Progenitor cell of endocrine pancreas (in vitro differentiated cells): ENCODE measurements at places on chromosomes 11 and 22. TPM values are rescaled to one million over a fixed set of nuclear protein-coding genes. Genes with fewer than 3 reads are reported as not detected.

- DNase-seq: no peak
Measured at GRCh38 chr22:28222976-28223745, 304.1 kb upstream of the PITPNB start.

- DNase-seq: no peak
Measured at GRCh38 chr11:109547356-109548027, 125.5 kb downstream of the C11orf87 start.

DNA sequence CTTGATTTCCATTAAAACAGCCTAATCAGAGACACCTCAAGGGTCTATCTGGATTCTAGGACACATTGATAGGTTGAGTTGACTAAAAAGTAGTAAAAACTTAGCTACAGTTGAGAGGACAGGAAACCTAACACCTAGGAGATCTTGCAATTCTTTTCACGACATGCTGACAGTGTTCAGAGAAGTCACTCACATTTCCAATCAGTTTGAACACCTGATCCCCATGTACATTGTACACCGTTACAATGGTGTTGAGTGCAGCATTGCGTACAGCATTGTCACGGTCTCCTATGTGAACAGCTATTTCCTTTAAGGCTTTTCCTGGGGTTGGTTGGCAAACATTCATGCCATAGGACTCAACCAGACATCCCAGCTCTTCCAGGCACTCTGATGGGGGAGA is 42.8 kb downstream of the F2 start:
- DNase-seq: no peak

DNA sequence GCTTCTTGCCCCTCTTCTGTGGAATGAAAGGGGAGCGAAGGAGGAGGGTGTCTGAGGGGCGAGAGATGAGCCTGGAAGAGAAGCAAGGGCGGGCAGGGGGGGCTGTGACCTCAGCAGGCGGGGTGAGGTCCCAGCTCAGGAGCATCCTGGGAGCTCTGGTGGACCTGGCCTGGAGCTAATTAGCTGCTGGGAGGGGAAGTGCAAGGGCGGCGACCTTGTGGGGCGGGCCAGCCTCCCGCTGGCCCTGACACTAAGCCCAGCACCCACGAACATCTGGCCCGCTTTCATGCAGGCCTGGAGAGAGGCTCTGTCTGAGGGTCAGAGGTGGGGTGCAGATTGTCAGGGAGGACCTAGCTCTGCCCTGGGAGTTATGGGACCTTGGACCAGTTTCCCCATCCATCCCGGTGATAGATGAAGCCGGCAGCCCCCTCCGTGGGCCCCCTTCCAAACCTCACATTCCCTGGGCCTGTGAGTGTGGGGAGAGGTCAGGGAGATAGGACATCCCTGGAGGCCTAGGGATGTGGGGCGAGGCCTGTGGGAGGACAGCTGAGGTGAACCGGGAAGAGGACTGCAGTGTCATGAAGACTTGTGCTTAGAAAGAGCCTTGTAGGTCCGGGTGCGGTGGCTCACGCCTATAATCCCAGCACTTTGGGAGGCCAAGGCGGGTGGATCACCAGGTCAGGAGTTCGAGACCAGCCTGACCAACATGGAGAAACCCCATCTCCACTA is 28.5 kb upstream of the CD82 start:
- no peak for DNase-seq

GRCh38 chr11:2687782-2688191 is 12.0 kb downstream of the KCNQ1OT1 start:
- DNase-seq: no peak

- no peak for DNase-seq
Measured at GRCh38 chr11:1699771-1700170, 2.8 kb downstream of the KRTAP5-6 start.

DNA sequence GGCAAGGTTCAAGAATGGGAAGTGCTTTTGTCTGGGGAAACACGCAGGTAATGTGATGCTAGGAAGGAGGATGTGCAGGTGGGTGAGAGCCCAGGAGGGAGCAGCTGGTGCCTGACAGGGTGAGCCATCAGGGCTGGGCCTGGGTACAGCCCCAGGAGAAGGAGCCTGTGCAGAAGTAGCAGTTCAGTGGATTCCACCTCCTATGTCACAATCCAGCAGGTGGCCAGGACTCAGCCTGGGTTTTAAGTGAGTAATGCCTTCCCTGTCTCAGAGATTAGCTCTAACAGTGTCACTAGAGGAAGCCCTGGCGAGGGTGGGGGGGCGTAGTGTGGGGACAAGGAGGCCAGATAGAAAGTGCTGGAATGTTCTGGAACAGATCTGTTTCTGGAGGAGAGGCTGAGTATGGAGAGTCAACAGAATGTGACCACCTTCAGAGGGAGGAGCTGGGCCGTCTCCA is 8.1 kb downstream of the RIC8A start:
- DNase-seq: no peak

GRCh38 chr11:116847612-116848011 is 10.2 kb upstream of the APOA1 start:
- DNase-seq: no peak

DNA sequence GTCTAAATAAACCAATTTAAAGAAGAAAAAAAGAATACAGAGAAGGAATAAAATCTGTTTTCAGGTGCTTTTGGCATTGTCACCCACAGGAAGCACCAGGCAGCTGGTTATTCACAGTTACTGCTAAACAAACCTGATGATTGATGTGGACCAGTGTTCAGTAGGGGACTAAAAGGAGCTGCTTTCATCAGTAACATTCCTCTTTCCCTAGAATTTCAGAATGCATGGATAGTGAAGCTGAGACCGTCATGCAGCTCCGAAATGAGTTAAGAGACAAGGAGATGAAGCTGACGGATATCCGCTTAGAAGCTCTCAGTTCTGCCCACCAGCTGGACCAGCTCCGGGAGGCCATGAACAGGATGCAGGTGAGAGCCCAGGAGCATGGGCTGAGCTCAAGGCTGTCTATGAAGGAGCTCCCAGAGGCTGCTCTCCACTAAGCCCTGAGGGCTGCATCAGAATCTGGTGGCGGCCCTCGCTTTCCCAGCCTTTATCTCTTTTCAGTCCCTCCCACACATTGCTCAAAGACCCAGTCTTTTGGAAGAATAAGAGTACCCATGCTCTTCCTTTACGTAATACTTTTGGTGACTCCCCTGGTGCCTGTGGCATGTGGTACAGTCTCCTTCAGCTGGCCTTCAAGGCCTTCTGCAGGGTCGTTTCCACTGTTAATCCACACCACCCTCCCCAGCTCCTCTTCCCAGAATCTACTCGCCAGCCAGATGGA is 69.5 kb downstream of the DBX1 start:
- no peak for DNase-seq

SSH3 gene
- total RNA-seq: 48.9 and 56.9 TPM in 2 replicates

UBASH3B gene
- 2.4 and 4.9 TPM in 2 replicates for total RNA-seq

ABCG4 gene
- total RNA-seq: 0.53 and 0.78 TPM in 2 replicates

TRIM48 gene
- not detected in 2 replicates for total RNA-seq
